Activated CD8-positive, alpha-beta T cell treated with anti-CD3 and anti-CD28 coated beads for 36 hours (primary cell): ENCODE measurements at places on chromosomes 2 and 18. TPM values are rescaled to one million over a fixed set of nuclear protein-coding genes. Genes with fewer than 3 reads are reported as not detected.

DNA sequence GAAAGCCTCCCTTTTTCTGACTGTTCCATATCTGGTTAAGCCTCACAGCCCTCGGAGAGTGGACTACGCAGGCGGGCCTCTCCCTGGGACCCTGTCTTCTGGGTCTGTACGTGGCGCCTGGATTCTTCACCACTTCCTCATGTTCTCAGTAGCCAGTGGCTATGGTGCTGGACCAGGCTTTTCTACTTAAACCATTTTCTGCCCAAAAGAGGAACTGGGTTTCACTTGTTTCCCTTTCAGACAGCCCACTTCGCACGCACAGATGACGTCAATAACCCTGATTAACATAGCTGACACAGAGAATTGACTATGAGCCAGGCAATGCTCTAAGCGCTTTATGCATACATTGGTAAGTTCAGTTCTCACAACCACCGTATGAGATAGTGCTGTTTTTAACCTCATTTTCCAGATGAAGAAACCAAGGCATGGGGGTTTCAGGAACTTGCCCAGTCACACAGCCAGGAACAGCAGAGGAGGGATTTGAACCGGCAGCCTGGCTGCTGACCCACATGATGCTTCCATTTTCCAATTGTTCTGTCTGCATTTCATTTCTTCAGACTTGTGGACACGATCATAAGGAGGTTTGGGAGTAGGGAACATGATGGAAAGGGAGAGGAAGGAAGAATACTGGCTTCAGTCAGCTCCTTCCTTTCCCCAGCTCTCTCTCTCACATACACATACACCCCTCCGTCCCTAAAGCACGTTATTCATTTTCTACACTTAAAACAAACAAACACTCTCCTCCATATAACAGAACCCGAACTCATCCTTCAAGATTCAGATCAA, 41.7 kb downstream of the MYOM1 start:
- H3K27ac ChIP-seq, result no peak overlapping the region
- no peaks in the 10 kb centered on the region for H3K27me3 ChIP-seq
- no peaks in the 10 kb centered on the region for H3K36me3 ChIP-seq
- DNase-seq, result peak; percentile 9

- H3K4me3 ChIP-seq, result no peak overlapping the region
- peaks cover 19% of the 10 kb centered on the region for H3K4me1 ChIP-seq
- H3K36me3 ChIP-seq, result no peaks in the 10 kb centered on the region
- H3K27me3 ChIP-seq, result no peaks in the 10 kb centered on the region
- DNase-seq, result no peak
These were observed 47.7 kb downstream of the PAX8 start for GRCh38 chr2:113231064-113231463.

DNA sequence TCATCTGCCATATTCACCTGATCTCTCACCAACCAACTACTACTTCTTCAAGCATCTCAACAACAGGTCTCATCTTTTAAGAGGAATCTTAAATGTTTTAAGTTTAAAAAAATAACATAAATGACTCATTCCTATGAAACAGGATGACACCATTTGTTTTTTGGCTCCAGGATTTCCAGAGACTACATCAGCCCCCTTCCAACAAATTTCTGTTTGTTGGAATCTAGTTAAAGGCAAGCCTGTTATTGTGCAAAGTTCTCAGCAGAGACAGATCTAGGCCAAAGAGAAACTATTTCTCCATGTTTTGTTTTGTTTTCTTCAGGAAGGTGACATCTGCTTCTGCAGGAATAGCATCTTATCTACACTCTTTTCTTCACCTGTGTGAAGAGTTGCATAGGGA, 204.8 kb upstream of the SH3BP4 start:
- H3K4me3 ChIP-seq, result no peak overlapping the region
- no peak overlapping the region for H3K27ac ChIP-seq
- no peak for DNase-seq
- peaks cover 12% of the 10 kb centered on the region for H3K27me3 ChIP-seq

DNA sequence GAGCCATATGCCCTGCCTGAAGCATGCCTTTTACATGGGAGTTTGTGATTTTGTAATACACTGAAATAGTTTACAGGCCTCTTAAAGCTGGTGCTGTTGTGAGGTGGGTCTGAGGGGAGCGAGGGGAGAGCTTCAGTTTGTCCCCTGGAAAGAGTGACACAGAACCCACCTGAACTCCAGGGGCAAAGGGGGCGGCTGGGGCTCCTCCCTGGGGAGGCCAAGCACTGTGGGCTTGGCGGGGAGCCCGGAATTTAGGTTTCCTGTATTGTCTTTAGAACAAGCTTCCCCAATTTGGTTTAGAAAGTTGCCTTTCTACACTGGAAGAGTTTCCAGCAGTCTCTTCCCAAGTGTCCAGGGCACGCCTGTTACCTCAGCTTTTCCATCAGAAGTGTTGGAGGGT, 75.7 kb downstream of the VAPA start:
- H3K4me1 ChIP-seq, result no peaks in the 10 kb centered on the region
- no peaks in the 10 kb centered on the region for H3K36me3 ChIP-seq
- H3K4me3 ChIP-seq, result no peak overlapping the region
- no peak overlapping the region for H3K27ac ChIP-seq

DNA sequence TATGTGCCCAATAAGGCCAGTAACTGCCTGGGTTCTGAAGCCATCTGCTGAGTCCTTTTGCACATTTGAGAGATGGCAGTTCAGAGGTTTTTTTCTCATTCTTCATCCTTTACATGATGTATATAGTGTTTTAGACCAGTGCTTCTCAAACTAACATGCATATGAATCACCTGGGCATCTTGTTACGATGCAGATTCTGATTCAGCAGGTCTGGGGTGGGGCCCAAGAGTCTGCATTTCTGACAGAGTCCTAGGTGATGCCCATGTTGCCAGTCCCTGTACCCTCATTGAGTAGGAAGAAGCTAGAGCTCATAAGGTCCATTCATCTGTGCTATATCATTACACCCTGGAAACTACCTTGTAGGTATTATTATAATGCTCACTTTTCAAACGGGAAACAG, 3.8 kb downstream of the SMYD5 start:
- no peaks in the 10 kb centered on the region for H3K27me3 ChIP-seq
- no peak overlapping the region for H3K27ac ChIP-seq

DNA sequence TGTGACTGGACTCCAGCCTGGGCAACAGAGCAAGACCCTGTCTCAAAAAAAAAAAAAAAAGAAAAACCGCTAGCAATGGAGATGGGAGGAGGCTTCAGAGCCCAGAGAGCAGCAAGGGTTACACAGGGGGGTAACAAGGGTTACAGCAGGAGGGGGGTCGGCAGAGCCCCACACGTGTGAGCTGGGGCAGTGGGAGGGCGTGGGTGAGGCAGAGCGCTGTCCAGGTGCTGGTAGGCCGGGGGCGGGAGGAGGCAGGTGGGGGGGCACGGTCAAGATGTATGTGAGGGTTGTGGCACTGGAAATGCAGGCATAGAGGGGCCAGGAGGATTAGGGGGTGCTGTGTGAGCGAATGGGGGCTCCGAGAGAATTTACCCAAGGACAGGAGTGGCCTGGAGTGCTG, 3.4 kb downstream of the MZT2B start:
- no peak for DNase-seq
- peaks cover 7% of the 10 kb centered on the region for H3K4me1 ChIP-seq
- H3K4me3 ChIP-seq, result no peak overlapping the region
- H3K27ac ChIP-seq, result no peak overlapping the region

DNA sequence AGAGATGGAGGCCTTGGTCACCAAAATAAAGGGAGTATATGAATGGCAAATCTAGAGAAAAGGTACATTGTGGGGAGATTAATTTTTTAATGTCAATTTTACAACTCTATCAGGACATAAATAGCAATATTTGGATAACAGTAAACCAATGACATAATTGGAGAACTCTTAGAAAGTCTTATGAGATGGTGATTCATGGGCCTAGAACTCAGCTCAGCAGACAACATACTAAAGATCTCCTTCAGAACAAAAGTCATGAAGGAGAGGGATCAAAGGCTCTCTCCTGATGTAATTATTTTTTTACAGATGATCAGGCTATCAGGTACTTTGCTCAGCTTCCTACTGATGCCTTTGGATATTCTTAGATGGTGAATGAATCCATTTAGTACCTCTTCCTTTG, 90.0 kb downstream of the CRACDL start:
- H3K4me3 ChIP-seq, result no peak overlapping the region
- no peak for DNase-seq
- H3K27me3 ChIP-seq, result no peaks in the 10 kb centered on the region
- H3K36me3 ChIP-seq, result no peaks in the 10 kb centered on the region
- H3K27ac ChIP-seq, result no peak overlapping the region

GRCh38 chr2:178333851-178334250, 117.1 kb downstream of the PRKRA start:
- peaks cover 8% of the 10 kb centered on the region for H3K27me3 ChIP-seq
- no peaks in the 10 kb centered on the region for H3K36me3 ChIP-seq
- DNase-seq, result no peak
- H3K27ac ChIP-seq, result no peak overlapping the region
- no peak overlapping the region for H3K4me3 ChIP-seq
- no peaks in the 10 kb centered on the region for H3K4me1 ChIP-seq

GRCh38 chr2:190664240-190664639, 15.4 kb downstream of the NAB1 start:
- H3K4me1 ChIP-seq, result peaks cover 40% of the 10 kb centered on the region
- H3K36me3 ChIP-seq, result peaks cover 18% of the 10 kb centered on the region
- H3K4me3 ChIP-seq, result no peak overlapping the region

DNA sequence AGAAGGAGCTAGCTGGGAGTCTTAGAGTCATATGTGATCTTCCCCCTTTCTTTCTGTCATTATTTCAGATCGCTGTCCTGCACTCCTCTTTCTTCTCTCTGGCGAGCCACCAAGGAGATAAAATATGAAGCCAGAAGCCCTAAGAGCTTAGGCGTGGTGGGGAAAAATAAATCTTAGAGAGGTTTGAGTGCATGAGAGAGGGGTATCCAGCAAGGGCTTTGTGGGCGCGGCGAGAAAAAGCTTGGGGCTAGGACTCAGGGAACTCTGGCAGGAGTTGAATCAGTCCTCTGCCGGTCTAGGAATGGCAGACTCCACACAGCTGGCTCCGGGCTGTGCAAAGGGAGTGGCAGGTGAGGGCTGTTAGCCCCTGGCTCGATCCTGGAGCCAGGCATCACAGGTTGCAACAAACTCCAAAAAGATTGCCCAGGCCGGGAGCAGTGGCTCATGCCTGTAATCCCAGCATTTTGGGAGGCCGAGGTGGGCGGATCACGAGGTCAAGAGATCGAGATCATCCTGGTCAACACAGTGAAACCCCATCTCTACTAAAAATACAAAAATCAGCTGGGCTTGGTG, 20.1 kb upstream of the IGFBP5 start:
- no peak for DNase-seq
- no peak overlapping the region for H3K4me3 ChIP-seq
- H3K36me3 ChIP-seq, result no peaks in the 10 kb centered on the region
- H3K27ac ChIP-seq, result no peak overlapping the region
- H3K27me3 ChIP-seq, result peaks cover 3% of the 10 kb centered on the region

GRCh38 chr18:23504720-23505119, 1.4 kb downstream of the RMC1 start:
- H3K27ac ChIP-seq, result peak overlapping the region; percentile 84
- peaks cover 12% of the 10 kb centered on the region for H3K36me3 ChIP-seq
- H3K4me3 ChIP-seq, result peak overlapping the region; percentile 97

GRCh38 chr2:10426726-10427617, 21.2 kb downstream of the ODC1 start:
- H3K4me1 ChIP-seq, result peaks cover under 1% of the 10 kb centered on the region
- H3K4me3 ChIP-seq, result no peak overlapping the region
- H3K27ac ChIP-seq, result no peak overlapping the region
- peaks cover 11% of the 10 kb centered on the region for H3K36me3 ChIP-seq
- H3K27me3 ChIP-seq, result peaks cover 4% of the 10 kb centered on the region

DNA sequence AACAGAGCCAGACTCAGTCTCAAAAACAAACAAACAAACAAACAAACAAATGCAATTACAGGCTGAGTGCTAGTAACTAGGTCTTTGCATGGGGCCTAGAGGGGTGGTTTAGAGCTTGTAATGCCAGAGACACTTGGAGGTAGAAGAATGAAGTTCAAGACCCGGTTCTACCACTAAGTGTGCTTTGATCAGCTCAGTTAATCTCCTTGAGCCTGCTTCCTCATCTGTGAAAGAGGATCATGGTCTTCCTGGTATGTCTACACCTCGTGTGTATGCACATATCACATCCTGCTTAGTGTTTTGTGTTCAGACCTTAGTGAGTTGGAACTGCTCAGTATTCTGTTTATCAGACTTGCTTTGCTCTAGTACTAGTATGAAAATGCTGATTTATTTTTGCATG, 4.8 kb upstream of the ATP6V1C2 start:
- no peak overlapping the region for H3K27ac ChIP-seq
- peaks cover 8% of the 10 kb centered on the region for H3K4me1 ChIP-seq
- peaks cover 25% of the 10 kb centered on the region for H3K27me3 ChIP-seq
- H3K36me3 ChIP-seq, result no peaks in the 10 kb centered on the region

GRCh38 chr2:240170354-240170735, 29.9 kb upstream of the OTOS start:
- H3K4me1 ChIP-seq, result no peaks in the 10 kb centered on the region
- no peak overlapping the region for H3K27ac ChIP-seq
- no peak overlapping the region for H3K4me3 ChIP-seq
- no peak for DNase-seq

The SP110 gene
- total RNA-seq, result 69.4 TPM

The ITGB6 gene
- not detected for total RNA-seq

The GDF7 gene
- total RNA-seq, result not detected

The TRMT61B gene
- total RNA-seq, result 14.5 TPM

The ARHGEF4 gene
- total RNA-seq, result 4.2 TPM

The IL1RL1 gene
- 0.20 TPM for total RNA-seq

The DBI gene
- 142 TPM for total RNA-seq

The SERPINB11 gene
- total RNA-seq, result not detected

The MLPH gene
- not detected for total RNA-seq

The INO80D gene
- 15.9 TPM for total RNA-seq

The KCNIP3 gene
- not detected for total RNA-seq

The CHRNG gene
- total RNA-seq, result not detected

The MGAT4A gene
- 59.0 TPM for total RNA-seq

The ASXL3 gene
- not detected for total RNA-seq

The FBXO15 gene
- 2.1 TPM for total RNA-seq

The NPHP1 gene
- 1.4 TPM for total RNA-seq

The CRIM1 gene
- 14.4 TPM for total RNA-seq
